ENCODE measurements at places on chromosomes 2 and 18. TPM values are rescaled to one million over a fixed set of nuclear protein-coding genes. Genes with fewer than 3 reads are reported as not detected.

DNA sequence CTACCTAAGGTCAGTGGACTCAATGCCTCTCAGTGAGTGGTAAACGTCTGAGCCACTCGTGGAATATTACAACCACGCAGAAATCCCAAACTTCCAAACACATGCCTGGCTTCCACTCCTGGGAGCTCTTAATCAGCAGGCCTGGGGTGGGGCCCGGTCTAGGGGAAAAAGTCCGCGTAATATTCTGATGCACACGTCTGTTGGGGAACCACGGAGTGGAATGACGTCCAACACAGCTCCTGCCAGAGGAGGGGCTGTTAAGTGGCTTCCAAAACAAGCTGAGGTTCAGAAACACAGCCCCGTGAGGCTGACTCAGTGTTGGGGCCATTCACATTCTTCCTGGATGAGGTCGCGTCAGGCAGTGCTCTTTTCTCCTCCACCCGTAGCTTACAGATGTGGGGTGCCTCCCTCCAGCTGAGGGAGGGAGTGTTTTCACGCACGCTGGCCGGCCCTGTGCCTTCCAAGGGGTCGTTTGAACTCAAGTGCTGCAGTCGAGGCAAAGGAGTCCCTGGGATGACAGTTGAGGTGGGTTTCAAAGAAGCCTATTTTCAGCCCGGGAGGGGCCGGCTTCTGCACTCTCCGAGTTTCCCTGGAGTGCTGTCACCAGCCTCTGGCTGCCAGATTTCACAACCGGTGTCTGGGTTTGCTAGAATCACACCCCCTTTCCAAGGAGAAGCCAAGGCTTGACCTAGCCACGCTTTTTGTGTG, 73.1 kb downstream of the ACKR3 start:
- no peak for DNase-seq

- no peak for DNase-seq
These were observed 26.4 kb upstream of the TFPI start for GRCh38 chr2:187580462-187581124.

GRCh38 chr18:11948852-11949523, 32.3 kb upstream of the IMPA2 start:
- no peak for DNase-seq

DNA sequence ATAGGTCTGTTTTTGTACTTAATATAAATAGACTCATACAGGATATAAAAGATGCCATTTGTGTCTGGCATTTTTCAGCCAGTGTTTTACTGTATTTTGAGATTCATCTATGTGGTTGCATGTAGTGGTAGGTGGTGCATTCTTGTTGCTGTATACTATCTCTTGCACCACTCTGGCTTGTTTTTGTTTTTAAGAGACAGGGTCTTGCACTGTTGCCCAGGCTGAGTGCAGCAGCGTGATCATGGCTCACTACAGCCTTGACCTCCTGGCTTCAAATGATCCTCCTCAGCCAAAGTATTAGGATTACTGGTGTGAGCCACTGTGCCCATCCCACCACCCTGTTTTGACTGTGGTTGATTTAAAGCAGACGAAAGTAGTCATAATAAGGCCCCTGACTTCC, 12.6 kb downstream of the HK2 start:
- no peak for DNase-seq

DNA sequence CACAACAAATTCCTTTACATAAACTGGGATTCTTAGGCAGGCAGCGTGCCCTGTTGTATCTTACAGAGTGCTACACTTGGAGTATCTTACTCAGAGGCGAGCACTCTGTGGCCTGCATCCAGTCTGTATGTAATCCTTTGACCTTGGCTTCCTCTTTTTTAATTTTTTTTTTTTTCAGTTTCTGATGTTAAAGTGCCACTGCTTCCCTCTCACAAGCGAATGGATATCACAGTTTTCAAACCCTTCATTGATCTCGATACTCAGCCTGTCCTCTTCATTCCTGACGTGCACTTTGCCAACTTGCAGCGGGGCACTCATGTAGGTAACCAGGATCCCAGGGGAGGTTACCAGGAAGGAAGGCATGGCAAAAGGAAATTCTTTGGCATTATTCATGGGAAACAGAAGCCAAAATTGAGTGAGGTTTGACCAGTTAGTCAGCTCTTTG, 40.4 kb downstream of the GRHL1 start:
- no peak for DNase-seq

LRP2 gene
- total RNA-seq = 2.4 TPM

ITGB6 gene
- total RNA-seq = not detected

CDK15 gene
- not detected for total RNA-seq

Measured in H1 (cell line).